Mesenteric fat pad (tissue), 1 donor: ENCODE measurements at places on chromosomes 2 and 18.

DNA sequence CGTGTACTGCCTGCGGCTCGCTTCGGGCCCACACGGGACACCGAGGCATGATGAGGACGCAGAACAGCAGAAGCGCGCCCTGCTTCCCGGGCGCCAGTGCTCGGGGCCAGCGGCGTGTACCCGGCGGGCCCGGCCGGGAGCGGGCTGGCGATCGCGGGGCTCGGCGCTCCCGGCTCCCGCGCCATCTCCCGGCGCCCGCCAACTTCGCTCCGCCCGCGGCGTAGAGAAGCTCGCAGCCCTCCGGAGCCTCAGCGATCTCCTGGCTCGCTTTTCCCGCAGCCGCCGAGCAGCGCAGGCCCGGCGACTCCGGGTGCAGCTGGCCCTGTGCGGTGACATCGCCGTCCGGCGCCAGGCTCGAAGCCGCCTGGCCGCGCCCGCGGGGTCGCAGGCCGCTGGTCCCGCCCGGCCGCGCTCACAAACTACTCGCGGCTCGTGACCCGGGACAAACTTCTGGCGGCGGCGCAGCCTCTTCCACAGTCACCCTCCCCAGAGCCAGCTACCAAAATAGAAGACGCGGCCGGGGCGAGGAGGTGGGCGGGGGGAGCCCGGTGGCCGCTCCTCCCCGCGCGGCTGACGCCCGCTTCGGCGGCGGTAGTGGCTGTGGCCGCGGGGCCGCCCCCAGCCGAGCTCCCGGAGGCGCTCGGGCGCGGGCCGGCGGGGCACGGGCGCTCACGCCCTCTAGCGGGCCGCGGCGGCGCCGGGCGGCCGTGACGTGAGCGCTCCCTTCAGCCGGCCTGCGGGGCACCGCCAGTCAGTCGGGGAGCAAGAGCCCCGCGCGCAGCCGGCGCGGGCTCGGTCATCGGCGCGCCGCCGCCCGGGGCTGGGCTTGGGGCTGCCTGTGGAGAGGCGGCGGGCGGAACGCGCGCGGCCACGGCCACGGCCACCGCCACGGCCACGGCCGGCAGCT, at the start of gene PTPRM:
PTPRM (plus strand) TSS at position 750 of the 907 bp plus-strand sequence. CDS start 503 bp downstream, outside the sequence.
- peak; percentile 95 for DNase-seq

DNA sequence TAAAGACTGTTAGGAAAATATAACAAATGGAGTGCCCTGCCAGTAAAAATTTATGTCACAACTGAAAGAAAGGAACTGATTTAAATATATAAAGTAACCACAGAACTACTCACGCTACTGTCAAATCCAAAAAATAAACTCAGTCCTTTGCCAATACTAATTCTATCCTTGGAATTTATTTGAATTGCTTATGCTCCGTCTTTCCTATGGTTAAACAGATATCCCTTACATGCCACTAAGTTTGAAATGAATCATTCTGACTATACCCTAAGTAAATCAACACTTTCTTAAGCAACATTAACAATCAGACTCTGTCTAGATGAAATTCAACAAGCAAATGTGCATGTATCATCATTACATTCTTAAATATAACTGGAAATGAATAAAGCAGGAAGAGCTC, 9.8 kb downstream of the HNRNPLL start:
- no peak for DNase-seq

GRCh38 chr2:46645681-46646162, 166.4 kb downstream of the TMEM247 start:
- DNase-seq, result no peak

- DNase-seq, result no peak
Measured at GRCh38 chr2:188181067-188181838, 110.4 kb upstream of the GULP1 start.

DNA sequence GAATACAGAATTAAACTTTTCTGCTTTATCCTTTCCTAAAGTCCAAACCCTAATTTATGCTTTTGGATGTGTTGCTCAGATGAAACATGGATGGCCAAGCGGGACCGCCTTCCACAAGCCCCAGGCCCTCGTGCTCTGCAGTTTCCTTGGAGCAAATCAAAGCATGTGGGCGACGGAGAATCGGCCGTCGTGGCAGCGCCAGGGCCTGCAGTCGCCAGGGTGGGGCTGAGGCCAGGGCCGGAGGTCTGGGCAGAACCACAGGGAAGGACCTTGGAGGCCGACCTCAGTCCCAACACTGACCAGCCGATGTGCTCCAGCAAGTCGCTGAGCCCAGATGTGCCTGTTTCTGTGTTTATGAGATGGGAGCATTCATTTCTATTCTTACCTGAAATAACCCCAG, 108.1 kb downstream of the MBP start:
- DNase-seq, result no peak

GRCh38 chr18:58495634-58496033, 133.3 kb downstream of the ALPK2 start:
- peak; percentile 43 for DNase-seq

- no peak for DNase-seq
Measured at GRCh38 chr2:233980955-233981561, 63.9 kb downstream of the TRPM8 start.

DNA sequence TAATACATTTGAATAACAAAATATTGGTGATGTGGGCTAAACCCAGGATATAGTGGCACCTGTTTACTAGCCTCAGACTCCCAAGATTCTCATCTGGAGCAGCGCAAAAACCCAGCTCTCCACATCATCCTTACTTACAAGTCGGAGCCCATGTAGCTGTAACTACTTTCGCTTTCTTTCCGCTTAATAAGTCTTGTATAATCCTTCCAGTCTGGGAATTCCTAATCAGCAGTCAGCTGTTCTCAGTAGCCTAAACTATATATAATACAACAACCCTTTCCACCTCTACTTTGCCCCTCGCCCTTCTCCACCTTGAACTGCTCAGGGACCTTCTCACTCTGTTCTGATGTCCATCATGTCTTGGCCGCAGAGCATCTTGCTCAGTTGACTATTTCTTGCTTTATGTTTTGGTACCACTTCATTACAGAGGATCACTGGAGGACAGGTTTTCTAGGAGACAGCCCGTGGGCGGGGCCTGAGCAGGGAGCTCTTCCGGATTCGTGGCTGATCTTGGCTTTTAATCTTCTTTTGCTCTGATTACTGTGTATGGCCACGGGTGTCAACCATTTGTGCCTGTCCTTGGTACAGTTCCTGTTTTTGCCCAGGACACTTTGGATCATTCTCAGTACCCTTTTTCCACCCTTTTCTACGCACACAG, 119.9 kb upstream of the SERTAD2 start:
- no peak for DNase-seq

DNA sequence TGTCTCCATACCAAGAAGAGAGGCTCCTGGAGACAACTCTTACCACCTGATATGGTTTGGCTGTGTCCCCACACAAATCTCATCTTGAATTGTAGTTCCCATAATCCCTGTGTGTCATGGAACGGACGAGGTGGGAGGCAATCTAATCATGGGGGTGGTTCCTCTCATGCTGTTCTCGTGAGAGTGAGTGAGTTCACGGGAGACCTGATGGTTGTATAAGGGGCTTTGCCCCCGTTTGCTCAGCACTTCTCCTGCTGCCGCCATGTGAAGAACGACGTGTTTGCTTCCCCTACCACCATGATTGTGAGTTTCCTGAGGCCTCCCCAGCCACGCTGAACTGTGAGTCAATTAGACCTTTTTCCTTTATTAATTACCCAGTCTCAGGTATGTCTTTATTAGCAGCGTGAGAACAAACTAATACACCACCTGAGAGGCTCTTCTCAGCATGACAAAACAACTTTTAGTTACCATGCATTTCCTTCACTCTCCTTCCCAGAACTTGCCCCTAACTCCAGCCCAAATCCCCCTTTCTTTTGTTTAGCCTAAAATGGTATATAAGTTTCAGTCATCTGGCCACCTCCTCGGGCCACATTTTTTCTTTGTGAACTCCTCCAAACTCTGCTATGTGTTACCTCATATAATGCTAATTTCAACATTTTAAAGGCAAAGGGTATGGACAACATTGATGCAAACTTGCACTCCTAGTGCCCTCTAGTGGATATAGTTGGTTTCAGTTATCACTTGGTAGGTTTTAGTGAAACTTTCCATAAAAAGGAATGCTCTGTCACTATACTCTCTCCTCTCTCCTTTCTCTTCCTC, 58.6 kb upstream of the SLC25A52 start:
- no peak for DNase-seq

DNA sequence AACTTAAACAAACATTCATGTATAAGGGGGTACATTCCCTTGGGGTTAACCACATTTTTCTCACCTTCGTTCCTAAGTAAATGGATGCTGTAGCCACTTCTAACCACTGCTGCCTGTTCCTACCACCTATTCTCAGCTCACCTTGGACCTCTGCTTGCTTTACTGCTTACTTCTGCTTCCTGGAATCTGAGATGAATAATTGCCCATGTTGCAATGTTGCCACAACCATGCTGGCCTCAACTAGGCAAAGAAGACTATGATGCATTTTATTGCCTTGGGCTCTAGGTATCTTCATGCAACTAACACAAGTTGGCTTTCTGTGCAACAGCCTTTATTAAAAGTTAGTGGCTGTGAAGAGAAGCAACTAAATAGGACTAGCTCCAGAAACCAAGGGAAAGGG, 106.3 kb upstream of the TCF4 start:
- DNase-seq, result no peak

DNA sequence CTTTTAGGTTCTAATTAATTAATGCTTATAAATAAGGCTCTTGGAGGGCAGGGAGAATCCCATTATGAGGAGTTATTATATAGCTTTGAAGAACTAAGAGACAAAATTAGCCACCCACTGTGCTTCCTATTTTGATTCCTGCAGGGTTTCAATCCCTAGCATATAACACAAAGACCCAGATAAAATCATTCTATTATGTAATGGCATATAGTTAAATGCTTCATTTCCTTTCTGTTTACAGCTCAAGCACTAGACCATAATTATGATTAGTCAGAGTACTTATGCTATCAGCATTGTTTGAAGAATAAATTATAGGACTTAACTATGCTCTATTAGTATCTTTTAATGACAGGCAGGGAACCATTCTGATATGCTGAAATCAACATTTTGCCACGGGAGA, 9.1 kb downstream of the GPR155 start:
- DNase-seq, result no peak

DNA sequence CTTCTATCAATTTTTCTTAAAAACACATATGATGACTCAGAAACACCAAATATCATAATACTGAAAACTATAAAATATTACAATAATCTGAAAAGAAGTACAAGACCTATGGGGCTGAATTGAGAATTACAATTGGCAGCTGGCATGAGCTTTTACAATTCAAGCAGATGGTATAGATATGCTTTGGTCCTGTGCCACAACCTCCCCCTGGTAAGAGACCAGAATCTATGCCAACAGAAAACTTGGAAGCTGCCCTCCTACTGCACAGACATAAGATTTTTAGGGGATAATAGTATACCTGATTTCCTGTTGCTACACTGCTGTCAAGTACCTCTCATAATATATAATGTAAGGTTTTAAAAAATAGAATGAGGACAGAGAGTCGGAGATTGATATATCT, 46.8 kb upstream of the CDH7 start:
- no peak for DNase-seq

DNA sequence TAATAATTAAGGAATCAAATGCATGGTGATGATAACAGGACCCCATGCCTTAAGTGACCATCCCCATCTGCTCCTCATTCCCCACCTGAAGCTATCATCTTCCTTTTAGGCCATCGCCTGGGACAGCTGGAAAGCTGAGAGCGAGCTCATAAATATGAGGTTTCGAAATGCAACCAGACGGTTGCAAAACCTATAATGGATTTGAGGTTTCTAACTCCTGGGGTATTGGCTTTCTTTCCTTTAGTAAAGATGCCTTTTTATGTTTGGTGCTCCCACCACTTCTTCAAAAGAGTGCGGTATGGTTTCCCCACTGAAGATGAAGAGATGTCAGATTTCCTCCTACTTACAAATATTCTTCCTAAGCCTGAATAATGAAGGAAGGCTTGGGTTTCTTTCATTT, 1589.5 kb upstream of the PIK3C3 start:
- no peak for DNase-seq

DNA sequence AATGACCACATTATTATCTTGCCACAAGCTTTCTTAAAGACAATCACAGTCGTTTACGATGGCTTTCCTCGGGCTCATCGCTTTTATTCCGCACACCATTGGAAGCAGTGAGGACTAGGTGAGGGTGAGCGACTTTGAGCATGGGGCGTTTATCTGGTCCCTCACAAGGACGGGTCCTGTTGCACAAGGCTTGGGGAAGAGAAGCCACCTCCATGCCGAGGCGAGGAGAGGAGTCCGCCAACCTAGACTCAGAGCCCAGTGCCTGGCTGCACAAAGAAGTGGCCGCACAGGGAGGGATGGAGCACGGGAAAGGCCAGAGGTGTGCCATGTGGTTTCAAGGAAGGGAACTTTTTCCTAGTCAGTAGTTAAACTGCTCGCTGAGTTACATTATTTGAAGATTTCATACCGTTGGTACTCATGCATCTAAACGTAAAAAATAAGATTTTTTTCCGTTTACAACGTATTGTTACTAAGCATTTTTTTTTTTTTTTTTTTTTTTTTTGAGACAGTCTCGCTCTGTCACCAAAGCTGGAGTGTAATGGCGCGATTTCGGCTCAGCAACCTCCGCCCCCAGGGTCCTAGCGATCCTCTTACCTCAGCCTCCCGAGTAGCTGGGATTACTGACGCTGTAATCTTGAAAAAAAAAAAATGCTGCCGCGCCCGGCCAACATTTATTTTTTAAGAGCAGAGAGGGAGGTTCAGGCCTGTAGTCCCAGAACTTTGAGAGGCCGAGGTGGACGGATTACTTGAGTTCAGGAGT, 849 bp upstream of the CYP27C1 start:
- no peak for DNase-seq

GRCh38 chr18:79416022-79416676, 20.4 kb downstream of the NFATC1 start:
- no peak for DNase-seq

- DNase-seq, result no peak
Measured at GRCh38 chr2:126932966-126933710, 34.4 kb downstream of the TEX51 start.

- no peak for DNase-seq
Measured at GRCh38 chr2:70688427-70688826, 79.6 kb downstream of the ADD2 start.

- no peak for DNase-seq
Measured at GRCh38 chr2:109049022-109049421, 60.0 kb upstream of the EDAR start.

GRCh38 chr18:74251297-74252038, 40.3 kb downstream of the CYB5A start:
- DNase-seq, result no peak

GRCh38 chr18:67545681-67546080, 29.2 kb upstream of the DSEL start:
- no peak for DNase-seq

- DNase-seq, result peak; percentile 76
Measured at GRCh38 chr2:240501531-240501991, 56.2 kb downstream of the ANKMY1 start.

GRCh38 chr18:43692099-43692690, 414.9 kb upstream of the SYT4 start:
- DNase-seq, result no peak

- no peak for DNase-seq
Measured at GRCh38 chr18:50518787-50519546, 40.9 kb upstream of the MAPK4 start.

DNA sequence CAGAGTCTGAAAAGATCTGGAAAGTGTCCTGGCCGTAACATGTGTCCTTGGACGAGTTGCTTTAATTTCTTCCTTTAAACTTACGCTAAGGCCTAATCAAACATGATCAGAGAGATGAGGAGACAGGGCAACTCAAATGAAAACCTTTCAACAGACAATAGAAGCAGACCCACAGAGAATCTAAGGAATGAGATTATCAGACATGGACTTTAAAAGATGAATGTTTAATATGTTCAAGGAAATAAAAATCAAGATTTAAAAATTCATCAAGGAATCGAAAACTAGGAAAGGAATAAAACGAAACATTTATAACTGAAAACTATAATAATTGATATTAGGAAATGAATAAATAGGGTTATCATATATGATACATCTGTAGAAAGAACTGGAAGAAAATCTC, 55.1 kb downstream of the RAB31 start:
- DNase-seq, result no peak
